ENCODE measurements at places on chromosomes 1 and 21.

- DNase-seq, result no peak
These were observed 24.7 kb upstream of the IGSF5 start for GRCh38 chr21:39720126-39720778.

DNA sequence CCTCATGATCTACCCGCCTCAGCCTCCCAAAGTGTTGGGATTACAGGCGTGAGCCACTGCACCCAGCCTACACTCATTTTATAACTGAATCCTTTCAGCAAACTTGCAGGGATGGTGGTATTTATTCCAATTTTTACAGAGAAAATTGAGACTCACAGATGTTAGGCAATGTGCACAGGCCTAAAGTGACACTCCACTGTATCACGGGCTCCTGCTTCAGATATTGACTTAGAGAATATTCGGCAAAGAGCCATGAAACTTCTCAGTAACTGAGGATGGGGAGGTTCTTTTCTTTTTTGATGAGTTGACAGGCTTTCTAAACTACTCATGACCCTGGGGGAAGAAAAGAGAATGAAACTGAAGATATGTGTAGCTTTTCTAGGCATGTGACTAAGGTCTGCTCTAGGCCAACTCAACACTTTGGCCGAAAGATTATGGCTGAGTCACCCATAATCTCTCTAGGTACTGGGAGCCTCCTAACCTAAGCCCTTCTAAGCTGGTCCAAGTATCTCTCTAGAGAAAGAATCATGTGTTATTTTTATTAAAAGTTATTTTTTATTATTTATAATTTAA lies 19.9 kb upstream of the PTCH2 start:
- DNase-seq, result peak; percentile 10

DNA sequence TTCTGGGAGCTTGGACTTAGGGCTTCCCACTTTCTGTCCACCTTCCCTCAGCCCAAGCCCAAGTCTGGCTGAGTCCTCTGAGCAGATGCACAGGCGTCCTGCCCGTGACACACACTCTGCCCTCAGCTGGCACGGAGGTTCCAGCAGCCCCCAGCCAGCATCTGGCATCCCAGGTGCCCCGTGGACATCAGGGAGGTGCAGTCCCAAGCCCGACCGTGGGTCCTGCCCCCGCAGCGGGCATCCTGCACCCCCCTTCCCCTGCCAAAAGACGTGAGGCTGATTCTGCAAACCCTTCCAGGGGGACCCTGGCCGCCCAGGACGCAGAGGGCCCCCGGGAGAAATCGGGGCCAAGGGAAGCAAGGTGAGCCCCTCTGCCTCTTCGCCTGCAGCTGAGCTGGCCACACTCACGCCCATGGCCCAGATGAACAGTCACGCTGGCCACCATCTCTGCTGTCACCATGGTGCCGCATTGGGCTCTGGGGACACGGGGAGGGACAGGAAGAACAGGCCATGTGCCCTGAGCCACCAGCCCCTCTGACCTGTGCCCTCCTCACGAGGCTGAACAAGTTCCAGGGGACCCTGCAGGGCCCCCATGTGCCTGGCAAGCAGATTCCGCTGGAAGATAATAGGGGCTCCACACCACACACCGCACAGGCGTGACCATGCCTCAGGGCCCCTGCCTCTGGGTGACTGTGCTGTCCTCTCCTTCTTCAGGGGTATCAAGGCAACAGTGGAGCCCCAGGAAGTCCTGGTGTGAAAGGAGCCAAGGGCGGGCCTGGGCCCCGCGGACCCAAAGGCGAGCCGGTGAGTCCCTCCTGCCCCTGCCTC lies 20.6 kb downstream of the COL6A2 start:
- no peak for DNase-seq

GRCh38 chr1:63674238-63674864 lies 81.1 kb downstream of the PGM1 start:
- peak; percentile 46 for DNase-seq

DNA sequence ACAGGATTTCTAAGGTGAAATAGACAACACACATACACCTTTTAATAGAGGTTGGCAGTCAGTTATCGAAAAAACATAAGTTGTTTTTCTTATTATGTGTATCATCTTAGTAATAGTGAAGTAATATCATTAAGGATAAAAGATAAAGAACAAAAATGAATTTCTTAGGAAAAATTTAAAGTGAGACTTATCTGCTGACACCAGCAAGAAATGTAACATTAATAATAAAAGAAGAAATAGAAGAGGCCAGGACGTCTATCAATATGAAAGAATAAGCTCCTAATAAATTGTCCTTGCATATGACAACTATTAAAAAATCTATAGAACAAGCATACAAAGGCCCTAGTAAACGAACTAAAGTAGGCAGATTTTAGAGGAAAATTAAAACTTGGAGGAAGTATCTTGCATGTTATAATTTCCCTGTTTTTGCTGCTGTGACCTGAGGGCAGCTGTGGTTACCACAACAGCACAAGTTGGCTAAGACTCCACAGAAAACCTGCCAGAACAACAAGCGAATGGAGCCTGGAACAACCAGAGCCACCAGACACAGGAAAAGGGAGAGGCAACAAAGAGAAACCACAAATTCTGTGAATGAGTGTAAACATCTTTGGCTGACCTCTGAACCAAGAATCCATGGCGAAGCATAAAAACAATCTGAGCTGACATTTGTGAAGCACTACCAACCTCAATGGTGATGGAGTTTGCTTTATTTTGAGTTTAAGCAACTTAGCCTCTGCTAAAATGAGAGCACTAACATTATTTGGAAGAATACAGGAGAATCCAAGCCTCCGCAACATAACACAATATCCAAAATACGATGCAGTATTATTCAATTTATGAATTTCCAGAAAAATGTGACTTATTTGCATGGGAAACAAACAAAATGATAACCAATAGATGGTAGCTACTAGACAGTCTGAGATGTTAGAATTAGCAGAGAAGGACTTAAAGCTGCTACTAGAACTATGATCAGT lies 207.5 kb downstream of the KCNT2 start:
- no peak for DNase-seq

- DNase-seq, result no peak
These were observed 31.1 kb downstream of the HUNK start for GRCh38 chr21:31903896-31904295.
